ENCODE measurements at places on chromosomes 2 and 18. TPM values are rescaled to one million over a fixed set of nuclear protein-coding genes. Genes with fewer than 3 reads are reported as not detected.

LYPD6 gene
- total RNA-seq, result 1.5 TPM

GPR35 gene
- 1.3 TPM for total RNA-seq

VIT gene
- total RNA-seq, result 24.7 TPM

- no peak for DNase-seq
These were observed 39.4 kb downstream of the MYOM1 start for GRCh38 chr18:3180325-3180724.

DNA sequence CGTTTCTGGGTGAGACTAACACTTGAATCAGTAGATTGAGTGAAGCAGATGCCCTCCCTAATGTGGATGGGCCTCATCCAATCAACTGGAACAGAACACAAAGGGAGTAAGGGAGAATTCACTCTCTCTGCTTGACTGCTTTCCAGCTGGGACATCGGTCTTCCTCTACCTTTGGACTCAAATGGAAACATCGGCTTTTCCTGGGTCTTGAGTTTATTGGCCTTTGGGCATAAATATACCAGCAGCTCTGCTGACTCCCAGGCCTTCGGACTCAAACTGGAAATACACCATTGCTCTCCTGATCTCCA is 311.6 kb downstream of the STK39 start:
- no peak for DNase-seq

DNA sequence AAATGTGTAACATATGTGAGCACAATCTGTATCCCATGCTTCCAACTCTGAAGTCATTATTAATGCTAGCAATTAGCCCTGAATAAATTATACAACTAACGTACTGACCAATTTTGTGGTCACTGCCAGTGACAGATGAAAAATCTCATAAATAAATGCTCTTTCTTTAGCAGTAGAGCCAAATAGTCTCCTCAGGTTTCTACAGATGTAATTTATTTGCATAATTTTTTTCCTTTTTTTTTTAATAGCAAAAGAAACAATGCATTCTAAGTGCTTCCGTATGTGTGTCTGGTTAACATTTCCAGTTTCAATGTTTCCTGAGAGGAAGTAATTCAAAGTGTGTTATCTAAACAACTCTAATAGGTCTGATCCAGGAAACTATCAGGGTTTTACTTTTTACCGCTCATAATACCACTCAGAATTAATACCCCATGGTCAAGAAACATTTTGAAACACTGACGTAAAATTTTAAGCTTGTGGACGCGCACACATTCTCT is 108.4 kb downstream of the MEP1B start:
- DNase-seq, result no peak

DNA sequence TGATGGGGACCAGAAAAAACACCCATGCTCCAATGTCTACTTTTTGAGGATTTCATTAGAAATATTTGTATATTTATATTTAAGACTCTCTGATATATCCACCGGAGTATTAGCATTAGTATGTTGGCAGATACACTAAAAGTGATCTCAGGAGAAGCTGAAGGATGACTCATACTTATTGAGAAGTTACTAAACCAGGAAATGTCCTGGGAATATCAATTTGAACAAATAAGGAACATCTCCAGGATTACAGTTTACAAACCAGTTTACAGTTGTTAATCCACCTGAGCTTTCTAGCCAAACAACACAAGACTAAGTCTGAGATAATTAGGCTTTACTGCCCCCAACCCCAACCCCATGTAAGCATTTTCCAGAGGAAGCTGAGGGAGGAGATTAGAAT is 16.1 kb upstream of the DPP4 start:
- no peak for DNase-seq

GRCh38 chr2:85111819-85112281 is 21.3 kb upstream of the TCF7L1 start:
- no peak for DNase-seq

GRCh38 chr18:80189531-80189865 is 57.8 kb downstream of the PARD6G start:
- no peak for DNase-seq

GRCh38 chr2:161650116-161651015 is 26.1 kb downstream of the SLC4A10 start:
- no peak for DNase-seq

DNA sequence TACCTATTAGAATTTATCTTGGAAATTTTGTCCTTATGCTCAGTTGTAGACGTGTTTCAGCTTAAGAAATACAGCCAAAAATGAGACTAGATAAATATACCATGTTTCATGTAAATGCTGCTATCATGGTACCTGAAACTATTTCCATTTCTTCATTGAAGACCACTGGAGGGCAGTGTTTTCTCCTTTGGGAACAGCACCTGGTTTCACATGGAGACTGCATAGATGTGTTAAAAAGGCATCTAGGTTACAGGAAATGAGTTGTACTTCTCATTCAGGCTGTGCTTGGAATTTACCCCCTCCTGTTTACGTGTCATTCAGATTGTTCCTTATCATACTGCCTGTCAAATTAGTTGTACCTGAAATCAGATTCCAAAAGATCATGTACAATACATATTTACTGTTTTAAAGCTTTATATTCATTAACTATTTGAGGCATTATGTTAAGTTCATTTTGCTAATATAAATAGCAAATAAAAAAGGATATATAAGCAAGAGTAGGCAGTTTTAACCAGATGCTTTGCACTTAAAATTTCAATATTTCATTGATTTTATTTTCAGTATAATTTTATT is 57.3 kb upstream of the PSMD14 start:
- DNase-seq, result no peak

DNA sequence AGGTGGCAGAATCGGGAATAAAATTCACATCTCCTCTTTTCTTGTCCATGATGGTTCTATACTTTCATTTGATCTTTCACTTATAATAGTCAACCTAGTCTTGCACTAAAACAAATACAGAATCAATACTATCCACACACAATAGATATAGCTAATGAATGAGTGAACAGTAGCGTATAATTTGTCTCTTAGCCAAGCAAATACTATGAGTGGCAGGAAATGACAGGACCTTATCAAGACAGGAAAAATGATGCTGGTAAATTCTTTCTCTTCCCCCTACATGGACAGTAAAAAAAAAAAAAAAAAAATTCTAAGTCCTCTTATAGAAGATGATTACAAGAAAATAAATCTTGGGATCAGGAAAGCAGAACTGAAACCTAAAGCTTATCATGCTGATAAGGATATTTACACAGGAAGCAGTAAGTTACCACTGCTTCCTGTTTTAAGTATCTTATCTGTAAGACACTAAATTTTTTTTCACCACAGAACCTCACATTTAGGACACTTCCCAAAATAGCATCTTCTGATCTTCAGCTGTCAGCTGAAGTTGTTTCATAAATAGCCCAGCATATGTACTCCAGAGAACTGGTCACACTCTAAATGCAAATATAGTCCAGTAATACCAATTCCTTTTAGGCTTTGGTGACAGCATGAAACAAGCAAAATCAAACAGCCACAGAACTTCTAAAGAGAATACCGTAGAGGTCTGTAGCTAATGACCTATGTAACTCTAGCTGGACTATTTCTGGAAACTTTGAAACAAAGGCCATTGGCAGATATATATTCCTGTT is 27.0 kb downstream of the IRS1 start:
- DNase-seq, result no peak

DNA sequence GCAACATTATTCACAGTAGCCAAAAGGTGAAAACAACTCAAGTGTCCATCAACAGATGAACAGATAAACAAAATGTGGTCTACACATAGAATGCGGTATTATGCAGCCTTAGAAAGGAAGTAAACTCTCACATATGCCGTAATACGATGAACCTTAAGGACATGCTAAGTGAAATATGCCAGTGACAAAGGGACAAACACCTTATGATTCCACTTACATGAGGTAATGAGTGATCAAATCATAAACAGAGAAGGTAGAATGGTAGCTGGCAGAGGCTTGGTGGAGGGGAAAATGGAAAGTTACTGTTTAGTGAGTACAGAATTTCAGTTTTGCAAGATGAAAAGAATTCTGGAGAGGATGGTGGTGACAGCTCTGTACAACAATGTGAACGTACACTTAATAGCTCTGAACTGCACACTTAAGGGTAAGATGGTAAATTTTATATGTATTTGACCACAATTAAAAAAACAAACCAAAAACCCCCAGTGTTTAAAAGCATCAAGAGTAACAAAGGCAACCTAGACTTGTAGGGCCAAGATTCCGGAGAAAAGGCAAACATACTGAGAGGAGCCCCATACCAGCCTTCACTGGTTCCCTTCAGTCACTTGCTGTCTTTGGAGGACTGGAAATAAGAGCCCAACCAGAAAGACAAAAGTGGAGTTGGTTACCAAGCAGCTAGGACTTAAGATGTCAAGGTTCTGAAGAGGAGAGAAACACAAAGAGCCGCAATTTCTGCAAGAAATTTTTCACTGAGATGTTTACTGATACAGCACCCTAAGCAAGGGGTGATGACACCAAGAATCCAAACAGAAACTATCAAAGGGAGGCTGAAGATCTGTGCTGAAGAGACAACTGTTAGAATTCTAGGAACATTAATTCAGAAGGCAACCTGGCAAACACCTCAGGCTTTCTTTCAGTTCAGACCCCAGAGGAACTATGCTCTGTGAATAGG is 61.3 kb downstream of the CUL3 start:
- no peak for DNase-seq

Data from thyroid gland (tissue), 4 donors.